Stimulated activated CD4-positive, alpha-beta T cell treated with anti-CD3 and anti-CD28 coated beads, Interleukin-1b, Interleukin-23, amount 100 ng/mL, for 1 hour (primary cell): ENCODE measurements at places on chromosomes 1 and 21.

GRCh38 chr1:118039170-118039569 is 109.6 kb downstream of the WDR3 start:
- DNase-seq = no peak

DNA sequence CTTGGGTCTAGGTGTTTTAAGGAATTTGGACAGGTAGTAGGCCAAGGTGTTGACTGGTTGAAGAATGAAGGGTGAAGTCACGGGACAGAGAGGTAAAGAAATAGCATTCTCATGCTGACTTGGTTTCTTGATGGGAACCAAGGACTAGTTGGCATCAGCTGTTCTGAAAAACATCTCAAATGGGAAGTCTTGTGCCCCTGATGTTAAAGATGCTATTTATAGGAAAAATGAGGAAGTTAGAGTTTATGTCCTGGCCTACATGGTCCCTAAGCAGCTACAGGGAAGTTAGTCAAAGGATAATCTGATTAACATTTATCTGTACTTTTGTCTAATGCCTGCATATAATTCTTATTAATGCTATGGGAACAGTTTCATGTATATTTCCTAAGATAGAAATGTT is 262.4 kb downstream of the HHIPL2 start:
- no peak for DNase-seq

DNA sequence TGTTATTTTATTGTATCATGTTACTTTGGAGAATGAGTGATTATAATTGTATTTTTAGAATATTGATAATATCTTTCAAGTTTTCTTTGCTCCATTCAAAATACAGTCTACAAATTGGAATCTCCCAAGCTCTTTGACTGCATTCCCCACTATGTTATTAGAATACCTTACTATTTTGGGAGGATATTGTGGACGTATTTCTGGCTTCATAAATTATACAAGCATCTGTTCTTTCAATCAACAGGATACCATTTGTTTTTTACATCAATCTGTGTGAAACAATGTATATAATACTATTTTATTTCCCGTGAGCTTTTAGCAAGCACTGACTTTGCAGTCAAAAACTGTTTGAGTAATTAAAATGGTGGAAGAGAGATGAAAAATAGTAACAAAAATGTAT is 226.5 kb downstream of the PTPRC start:
- no peak for DNase-seq

- no peak for DNase-seq
Observed at GRCh38 chr1:232474826-232475225, 155.1 kb downstream of the SIPA1L2 start.

- no peak for DNase-seq
Observed at GRCh38 chr1:41653574-41653973, 169.1 kb upstream of the EDN2 start.

DNA sequence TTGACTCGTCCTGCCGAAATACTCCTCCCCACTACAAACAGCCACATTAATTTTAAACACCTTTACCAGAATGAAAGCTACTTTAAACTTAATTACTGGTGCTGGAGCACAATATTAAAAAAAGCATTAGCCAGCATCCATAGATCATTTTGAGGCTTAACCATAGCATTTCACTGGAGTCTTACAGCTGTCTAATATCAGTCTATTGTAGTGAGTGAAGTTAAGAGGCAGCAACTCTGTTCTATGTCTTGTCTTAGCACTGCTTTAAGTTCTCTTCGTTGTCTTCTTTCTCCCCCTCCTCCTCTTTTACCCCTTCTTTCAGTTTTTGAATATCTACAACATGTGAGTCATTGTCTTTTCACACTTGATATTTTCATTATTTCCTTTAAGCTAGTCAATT is 49.3 kb downstream of the ADGRL2 start:
- DNase-seq = no peak

GRCh38 chr1:33616780-33617179 is 144.3 kb downstream of the ZSCAN20 start:
- no peak for DNase-seq

- no peak for DNase-seq
Observed at GRCh38 chr1:13901039-13901438, 201.1 kb downstream of the PRDM2 start.

DNA sequence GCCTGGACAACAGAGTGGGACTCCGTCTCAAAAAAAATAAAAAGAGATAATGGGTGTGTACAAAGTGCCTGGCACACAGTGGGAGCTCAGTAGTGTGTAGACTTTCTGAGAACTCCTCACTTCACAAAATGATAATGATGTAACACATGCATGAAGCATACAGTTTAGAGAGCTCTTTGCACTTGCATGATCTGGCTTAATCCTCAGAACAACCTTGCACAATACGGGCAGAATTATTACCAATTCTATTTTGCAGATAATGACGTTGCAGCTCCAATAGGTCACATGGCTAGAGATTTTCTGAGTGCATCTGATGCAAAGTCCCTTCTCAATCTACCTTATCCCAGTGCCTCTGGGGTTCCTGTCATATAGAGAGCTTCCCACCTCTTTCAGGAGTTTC is 71.4 kb downstream of the CD247 start:
- no peak for DNase-seq

DNA sequence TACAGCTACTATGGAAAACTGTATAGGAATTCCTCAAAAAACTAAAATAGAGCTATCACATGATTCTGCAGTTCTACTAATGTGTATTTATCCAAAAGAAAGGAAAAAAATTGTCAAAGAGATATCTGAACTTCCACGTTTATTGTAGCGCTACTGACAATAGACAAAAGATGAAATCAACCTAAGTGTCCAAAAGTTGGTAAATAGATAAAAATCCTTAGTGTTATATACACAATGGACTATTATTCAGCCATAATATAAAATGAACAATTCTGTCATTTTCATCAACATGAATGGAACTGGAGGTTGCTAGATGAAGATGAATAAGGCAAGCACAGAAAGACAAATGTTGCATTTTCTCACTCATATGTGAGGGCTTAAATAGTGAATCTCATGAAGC is 1492.1 kb downstream of the MRPL39 start:
- DNase-seq = no peak

GRCh38 chr1:156608981-156609380 is 7.7 kb upstream of the GPATCH4 start:
- no peak for DNase-seq

- no peak for DNase-seq
Observed at GRCh38 chr1:159791461-159791860, 10.7 kb downstream of the DUSP23 start.

DNA sequence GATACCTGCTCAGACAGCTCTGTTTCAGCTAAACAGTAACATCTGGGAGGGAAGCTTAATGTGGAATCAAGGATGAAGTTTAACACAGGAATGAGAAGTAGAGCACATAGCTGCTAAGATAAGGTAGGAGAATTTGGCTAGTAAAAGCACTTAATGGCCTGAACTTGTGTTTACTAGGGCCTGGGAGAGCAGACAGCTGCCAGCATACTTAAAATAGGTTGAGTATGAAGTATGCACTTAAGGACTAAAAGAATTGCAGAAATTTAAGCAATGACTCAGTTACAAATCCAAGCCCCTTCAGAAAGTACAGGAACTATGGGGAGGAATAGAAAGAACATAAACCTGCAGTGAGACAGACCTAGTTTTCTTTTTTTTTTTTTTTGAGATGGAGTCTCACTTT is 53.0 kb downstream of the BACH1 start:
- DNase-seq = no peak

DNA sequence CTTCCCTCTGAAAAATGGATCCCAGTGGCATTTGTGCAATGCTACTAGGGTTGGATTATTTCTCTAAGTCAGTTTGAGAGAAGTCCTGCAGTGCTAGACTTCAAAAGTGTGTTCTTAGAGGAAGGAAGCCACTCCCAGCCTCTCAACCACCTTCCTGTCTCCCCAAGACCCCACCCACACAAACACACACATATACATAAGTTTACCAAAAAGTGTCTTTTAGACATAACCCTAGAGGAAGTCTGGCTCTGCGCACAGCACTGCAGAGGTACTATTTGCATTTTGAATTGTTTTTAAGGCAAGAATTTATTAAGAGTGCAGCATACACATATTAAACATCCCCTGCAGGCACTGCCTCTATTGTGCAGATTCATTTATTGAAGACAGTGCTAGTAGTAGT is 127.3 kb downstream of the HHIPL2 start:
- DNase-seq = no peak

GRCh38 chr1:5907966-5908365 is 84.3 kb downstream of the NPHP4 start:
- no peak for DNase-seq

- no peak for DNase-seq
Observed at GRCh38 chr1:10516925-10517676, 42.4 kb downstream of the PEX14 start.

DNA sequence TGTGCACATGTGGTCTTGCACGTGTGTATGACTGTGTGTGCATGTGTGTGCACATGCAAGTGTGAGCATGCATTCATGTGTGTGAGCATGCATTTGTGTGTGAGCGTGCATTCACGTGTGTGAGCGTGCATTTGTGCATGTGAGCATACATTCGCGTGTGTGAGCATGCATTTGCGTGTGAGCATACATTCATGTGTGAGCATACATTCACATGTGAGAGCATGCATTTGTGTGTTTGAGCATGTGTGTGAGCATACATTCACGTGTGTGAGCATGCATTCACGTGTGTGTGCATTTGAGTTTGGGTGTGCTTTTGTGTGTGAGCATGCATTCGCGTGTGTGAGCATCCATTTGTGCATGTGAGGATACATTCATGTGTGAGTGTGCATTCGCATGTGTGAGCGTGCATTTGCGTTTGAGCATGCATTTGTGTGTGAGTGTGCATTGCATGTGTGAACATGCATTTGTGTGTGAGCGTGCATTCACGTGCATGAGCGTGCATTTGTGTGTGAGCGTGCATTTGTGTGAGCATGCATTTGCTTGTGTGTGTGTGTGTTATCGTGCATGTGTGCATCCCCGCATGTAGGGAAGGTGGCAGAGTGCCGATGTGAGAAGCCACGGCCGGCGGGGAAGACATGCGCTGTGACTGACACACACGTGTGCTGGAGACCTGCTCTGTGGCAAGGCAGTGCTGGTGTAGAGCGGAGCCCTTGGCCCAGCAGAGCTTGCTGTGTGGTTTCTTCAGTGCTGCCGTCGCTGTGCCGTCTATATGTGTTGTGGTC is 18.2 kb downstream of the ITGB2 start:
- no peak for DNase-seq

DNA sequence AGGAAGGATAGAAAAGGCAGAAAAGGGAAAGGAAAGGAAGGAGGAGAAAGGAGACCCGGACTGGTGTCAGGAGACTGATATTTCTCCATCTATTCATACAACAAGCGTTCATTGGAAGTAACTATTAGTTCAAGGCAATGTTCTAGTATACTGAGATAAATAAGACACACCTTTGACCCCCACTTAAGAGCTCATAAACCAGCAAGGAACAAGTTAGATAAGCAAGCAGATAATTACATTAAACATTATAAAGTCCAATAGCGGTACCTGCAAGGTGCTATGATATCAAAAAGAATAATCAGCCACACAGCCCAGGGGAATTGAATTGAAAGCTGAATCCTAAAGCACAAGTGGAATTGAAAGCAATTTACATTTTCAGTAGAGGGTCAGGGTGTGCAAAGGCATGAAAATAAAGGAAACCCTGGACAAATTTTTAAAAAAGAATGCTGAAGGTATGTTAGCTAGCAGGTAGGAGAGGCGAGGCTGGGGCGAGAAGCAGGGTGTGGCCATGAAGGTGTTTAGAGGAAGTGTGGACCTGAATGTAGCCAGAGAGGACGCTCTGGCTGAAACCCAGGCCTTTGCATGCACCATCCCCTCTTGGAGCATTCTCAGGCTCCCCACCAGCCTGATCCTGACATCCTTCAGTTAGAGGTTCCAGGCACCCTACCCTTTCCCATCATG is 200.0 kb downstream of the SETD4 start:
- no peak for DNase-seq

GRCh38 chr1:947958-948357 is 11.1 kb downstream of the NOC2L start:
- no peak for DNase-seq

DNA sequence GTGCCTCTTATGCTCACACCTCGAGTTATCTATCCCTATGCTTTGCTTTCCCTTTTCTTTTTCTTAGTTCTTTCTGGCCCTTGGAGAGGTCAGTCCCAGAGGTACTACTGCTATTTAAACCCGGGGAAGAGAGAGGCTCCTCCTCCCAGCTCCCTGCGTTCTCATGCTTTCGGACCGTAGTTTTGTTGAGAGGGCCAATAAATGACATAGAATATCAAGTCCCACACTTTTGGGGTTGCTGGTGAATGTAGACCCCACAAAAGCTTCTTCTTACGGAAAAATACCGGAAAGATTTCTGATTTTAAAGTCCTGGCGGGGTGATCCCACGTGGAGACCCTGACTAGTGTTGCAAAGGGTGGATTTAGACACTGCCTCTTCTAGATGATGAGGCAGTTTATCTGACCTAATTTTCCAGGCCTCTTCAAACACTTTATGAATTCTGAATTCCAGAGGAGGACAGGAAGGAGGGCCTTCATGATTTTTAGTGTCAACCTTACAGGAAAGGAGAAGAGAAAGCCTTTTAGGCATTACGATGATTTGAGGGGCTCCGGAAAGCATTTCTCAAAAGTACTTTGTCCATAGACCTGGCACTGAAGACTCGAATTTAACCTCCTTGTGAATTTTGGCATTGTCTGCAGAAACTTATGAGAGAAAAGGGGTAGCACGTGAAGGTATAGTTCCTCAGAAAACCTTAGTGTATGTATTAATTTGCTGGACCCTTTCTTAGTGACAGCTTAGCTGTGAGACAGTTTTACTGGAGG is 694 bp downstream of the TMEM167B start:
- DNase-seq = no peak

GRCh38 chr1:53244141-53244540 is 5.8 kb upstream of the MAGOH start:
- no peak for DNase-seq

- DNase-seq = no peak
Observed at GRCh38 chr1:162708286-162708685, 76.0 kb downstream of the DDR2 start.

GRCh38 chr1:34750610-34751009 is 4.2 kb upstream of the GJB5 start:
- no peak for DNase-seq

GRCh38 chr1:223153177-223154119 is 10.4 kb upstream of the TLR5 start:
- DNase-seq = no peak

DNA sequence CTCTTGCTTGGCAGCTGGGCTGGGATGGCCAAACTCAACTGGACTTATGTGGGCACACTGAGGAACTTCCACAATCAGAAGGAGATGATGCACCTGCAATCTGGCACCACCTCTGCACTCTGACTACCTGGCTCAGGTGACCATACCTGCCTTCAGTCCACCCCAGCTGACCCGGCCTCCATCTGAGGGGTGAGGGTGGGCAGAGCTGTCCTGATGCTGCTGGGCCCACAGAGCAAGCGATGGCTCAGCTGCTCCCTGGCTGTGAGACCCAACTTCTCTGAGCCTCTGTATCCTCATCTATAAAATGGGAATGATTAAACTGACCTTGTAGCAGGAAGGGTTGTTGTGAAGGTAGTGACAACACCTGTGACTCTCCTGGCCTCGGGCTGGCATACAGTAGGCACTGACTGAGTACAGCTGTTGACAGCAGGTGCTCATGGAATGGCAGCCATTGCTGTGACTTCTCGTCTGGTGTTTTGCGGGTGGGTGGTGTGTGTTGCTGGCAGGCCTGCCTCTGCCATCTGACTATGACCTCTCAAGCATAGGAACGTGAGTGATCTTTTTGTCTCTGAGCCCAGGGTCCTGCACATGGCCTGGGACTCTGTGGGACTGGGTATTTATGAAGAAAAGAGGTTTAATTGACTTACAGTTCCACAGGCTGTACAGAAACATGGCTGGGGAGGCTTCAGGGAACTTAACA is 438.5 kb downstream of the PTPRU start:
- DNase-seq = no peak

- DNase-seq = no peak
Observed at GRCh38 chr1:163410073-163410999, 88.6 kb downstream of the NUF2 start.
